Fibroblast of skin of right quadriceps (primary cell): ENCODE measurements at places on chromosomes 2 and 18.

GRCh38 chr2:144523596-144524117 lies 3.7 kb upstream of the ZEB2 start:
- no peak for DNase-seq

DNA sequence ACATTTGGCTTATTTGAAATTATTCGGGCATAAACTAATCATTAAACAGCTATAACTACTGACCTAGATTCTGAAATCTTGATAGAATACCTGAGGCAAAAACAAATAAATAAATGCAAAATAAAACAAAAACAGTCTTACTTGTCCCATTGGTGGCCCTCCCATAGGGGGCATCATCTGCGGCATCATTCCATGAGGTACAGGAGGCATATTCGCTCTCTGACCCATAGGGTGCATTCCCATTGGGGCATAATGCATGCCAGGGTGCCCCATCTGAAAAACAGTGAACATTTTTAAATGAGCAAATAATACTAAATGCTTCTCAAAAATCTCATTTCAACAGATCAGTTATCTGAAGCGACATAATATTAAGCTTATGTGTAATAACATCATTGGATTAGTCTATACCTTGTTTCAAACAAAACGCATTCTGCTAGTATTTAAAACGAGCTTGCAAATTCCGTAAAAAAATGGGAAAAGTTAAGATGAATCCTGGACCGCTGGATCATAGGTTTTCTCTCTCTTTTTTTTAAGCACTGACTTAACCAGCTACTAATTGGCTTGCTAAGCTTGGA lies 1.3 kb downstream of the PRPF40A start:
- DNase-seq = peak; percentile 18

DNA sequence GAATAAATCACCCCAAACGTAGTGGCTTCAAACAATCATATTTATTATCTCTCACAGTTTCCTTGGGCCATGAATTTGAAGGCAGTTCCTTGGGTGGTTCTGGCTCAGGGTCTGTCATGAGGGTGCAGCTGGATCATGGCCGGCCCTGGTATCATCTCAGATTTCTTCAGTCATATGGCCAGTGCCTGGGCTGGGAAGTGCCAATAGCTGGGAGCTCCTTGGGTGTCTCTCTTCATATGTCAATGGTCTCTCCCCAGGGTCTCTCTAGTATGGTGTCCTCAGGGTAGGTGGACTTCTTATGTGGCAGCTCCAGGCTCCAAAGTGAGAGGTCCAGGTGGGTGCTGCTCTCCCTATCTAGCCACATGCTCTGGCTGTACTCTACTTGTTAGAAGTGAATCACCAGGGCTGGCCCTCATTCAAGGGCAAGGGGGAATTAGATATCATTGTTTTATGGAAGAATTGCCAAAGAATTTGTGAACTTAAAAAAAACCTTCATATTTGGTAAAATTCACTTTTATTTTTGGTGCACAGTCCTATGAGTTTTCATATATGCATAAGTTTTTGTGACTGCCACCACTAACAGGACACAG lies 15.4 kb downstream of the FHOD3 start:
- DNase-seq = peak; percentile 29

DNA sequence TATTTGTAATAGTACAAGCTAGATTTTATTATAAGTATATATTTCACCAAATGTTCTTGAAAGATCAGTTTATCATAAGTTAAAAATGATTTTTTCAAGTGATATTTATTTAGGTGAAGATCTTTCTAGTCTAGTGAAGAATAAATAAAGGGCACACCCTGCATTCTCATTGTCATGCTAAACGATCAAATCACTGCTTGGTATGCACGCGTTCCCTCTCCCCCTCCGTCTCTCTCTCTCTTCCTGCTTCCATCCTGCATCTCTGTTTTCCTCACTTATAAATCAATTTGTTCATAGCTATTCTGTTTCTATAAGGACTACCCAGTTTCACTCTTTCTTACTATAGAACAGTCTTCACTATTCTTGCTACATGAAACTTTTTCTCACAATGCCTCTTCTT lies 1067.4 kb downstream of the LRP1B start:
- no peak for DNase-seq

DNA sequence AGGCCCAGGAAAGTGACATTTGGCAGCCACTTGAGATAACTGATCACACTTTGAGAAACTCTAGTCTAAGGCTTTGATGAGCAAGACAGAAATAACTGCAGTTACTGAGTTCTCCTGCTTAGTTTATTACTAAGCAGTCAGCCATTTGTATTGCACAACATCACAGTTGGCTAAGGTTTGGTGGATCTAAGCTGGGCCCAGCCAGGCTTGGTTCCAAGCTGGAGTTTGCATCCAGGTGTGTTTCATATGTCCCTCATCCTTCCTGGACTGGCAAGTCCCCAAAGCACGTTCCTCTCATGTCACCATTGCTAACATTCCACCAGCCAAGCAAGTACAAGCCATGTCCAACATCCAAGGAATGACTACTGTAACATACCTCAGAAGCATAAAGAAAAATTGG lies 71.3 kb upstream of the ZNF532 start:
- peak; percentile 87 for DNase-seq

DNA sequence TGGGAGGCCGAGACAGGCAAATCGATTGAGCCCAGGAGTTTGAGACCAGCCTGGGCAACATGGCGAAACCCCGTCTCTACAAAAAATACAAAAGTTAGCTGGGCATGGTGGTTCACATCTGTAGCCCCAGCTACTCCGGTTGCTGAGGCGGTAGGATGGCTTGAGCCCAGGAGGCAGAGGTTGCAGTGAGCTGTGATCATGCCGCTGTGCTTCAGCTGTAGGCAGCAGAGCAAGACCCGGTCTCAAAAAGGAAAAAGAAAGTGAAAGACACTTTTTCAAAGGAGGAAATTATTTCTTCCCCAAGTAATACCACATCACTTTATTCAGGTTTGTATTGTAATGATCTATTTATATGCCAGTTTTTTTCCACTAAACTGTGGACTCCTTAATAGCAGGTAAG lies 35.7 kb upstream of the TAF4B start:
- no peak for DNase-seq

GRCh38 chr2:198883604-198884003 lies 574.1 kb downstream of the SATB2 start:
- peak; percentile 19 for DNase-seq
